ENCODE measurements at places on chromosomes 1 and 21.

DNA sequence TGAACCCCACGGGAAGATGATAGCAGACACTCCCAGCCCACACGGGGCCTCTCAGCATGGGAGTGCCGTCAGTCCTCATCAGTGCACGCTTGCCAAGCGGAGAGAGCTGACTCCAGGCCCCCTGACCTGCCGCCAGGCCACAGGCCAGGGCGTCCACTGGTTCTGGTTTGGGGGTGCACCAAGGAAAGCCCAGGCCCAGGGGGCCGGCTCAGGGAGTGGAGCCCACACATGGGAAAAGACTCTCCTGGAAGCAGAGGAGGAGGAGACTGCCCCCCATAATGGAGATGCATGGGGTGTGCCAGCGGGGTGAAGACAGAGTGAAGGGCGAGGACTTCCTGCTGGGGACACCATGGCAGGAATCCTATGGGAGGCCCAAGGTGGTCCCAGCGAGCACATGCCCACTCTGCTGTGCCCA lies 6.4 kb downstream of the TRIM11 start:
- DNase-seq = no peak

- DNase-seq = no peak
Observed at GRCh38 chr1:107682467-107682866, 282.5 kb downstream of the VAV3 start.

- DNase-seq = no peak
Observed at GRCh38 chr1:234173968-234174367, 199.3 kb upstream of the COA6 start.

DNA sequence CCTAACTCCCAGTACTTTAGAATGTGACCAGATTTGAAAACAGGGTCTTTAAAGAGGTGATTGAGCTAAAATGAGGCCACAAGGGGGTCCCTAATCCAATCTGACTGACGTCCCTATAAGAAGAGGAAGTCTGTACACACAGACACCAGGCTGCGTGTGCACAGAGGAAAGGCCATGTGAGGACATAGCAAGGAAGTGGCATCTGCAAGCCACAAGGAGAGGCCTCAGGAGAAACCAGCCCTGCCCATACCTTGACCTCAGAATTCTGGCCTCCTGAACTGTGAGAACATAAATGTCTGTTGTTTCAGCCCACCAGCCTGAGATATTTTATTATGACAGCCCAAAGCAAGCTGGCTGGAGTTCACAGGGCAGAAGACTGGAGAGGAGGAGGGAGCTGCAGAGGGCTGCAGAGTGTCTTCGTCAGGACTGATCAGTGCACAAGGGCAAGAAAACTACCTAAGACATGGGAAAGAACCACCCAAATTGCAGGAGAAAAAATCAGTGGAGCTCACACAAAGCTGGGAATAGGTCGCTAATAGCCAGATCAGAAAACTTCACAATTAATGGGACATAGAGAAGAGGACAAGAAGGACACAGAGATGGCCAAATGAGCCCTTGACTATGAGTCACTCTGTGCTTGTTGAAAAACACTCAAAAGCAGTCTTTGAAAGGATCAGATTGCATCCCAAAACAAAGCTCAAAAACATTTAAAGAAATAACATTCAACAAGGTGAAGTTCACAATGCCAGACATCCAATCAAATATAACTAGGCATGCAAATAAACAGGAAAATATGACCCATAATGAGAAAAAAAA lies 14.1 kb upstream of the WNT9A start:
- DNase-seq = no peak

DNA sequence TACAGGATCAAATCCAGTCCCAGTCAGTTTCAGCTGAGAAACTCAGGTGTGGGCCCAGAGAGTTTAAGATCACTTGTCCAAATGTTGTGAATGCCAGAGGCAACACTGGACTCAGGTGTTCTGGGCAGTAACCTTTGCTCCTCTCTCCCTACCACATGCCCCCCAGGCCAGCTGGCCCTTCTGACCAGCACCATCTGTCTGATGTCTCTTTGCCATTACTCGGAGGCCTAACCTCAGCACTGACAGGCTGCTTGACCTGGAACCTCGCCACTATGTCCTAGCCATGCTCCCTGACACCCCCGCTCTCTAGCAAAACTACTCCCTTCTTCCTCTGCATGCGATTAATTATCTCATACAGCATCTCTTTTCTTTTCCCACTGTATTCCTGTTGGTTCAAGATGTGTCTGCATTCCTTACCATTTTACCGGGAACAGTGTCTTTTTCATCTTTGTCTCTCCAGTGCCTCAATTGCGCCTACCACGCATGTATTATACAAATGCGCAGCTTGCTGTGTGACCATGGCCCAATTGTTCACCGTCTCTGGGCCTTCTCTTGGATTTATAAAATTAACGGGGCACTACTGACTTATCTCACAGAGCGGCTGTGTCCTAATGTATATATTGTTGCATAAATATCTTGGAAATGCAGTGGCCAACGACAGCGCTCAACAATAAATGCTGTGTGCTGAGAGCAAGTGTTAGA lies 159.5 kb upstream of the IRF2BP2 start:
- DNase-seq = no peak

GRCh38 chr1:89850844-89851415 lies 30.1 kb downstream of the LRRC8D start:
- no peak for DNase-seq

DNA sequence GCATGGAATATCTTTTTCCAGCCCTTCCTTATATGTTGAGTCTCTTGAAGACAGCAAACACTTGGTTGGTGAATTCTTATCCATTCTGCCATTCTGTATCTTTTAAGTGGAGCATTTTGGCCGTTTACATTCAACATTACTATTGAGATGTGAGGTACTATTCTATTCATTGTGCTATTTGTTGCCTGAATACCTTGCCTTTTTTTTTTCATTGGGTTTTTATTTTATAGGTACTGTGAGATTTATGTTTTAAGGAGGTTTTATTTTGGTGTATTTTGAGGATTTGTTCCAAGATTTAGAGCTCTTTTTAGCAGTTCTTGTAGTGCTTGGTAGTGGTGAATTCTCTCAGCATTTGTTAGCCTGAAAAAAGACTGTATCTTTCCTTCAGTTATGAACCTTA lies 60.6 kb upstream of the ASPM start:
- DNase-seq = no peak

DNA sequence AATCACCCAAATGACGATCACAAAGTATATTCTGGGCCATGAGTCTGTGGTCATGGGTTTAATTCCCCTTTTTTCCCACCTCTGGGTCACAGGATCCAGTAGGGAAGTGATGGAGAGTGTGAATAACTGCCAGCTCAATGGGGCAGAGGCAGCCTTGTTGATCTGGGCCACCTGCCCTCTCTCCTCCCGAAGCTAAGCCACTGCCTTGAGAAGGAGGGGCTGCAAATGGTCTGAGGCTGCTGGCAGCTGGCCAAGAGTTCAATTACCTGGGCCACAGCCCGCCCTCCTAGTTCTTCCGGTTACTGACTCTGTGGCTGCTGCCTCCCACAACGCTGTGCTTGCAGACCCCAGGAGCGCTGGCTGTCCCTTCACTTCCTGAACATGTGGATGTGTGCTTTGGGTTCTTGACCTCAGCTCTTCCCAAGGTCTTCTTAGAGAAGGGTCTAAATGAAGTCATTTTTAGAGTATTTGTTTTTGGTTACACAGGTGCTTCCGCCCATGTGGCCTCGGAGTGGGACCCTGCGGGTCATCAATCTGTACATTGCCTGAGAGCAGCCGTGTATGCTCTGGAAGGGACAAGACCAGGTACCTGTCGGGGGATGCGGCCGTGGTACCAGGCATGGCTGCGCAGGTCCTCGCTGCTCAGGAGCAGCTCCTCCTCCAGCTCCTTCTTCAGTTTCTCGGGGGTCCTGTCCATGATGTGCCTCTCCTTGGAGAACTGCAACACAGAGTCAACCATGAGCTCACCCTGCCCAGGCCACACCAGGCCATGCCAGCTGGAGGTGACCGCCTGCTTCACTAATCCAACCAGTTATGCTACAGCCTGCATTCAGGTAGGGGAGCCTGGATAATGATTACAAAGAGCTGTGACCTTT lies 89.7 kb downstream of the BCAR3 start:
- DNase-seq = no peak

DNA sequence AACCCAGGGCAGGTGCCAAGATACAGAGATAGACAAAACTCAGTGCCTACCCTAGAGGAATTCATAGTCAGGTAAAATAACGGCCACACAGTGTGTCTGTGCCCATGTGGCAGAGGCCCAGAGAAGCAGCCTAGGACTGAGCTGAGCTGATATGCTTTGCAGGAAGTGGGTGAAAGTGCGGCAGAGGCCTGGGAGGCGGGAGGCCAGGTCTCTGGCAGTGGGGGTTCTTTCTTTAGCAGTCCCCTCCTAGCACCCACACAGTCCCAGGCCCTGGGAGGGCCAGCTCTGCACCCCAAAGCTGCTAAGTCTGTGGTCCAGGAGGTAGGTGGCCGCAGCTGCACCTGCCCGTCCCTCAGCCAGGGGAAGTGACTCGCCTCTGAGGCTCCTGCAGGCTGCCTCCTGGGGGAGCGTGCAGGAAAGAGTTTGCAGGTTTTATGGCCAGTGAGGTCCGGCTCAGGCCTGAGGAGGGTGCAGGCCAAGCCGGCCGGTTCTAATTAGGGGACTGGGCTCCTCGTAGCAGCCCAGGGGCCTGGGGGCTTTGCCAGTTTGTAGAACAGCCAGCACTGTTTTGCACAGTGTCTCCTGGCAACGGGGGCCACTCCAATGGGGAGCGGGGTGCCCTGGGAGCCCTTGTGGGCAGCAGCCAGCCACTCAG lies 107.9 kb downstream of the SPSB1 start:
- no peak for DNase-seq

Data from T-helper 17 cell (primary cell).